ENCODE measurements at places on chromosomes 5 and 9.

GRCh38 chr9:133788819-133789717 is 50.9 kb upstream of the SARDH start:
- peak overlapping the region; percentile 80 for H3K27ac ChIP-seq
- H3K4me1 ChIP-seq, result peaks cover 38% of the 10 kb centered on the region
- peak; percentile 80 for DNase-seq
- peaks cover 39% of the 10 kb centered on the region for H3K36me3 ChIP-seq
- no peaks in the 10 kb centered on the region for H3K27me3 ChIP-seq
- peak overlapping the region; percentile 11 for H3K4me3 ChIP-seq

- no peak overlapping the region for H3K27ac ChIP-seq
- no peaks in the 10 kb centered on the region for H3K36me3 ChIP-seq
- DNase-seq, result no peak
- no peaks in the 10 kb centered on the region for H3K27me3 ChIP-seq
- peaks cover 21% of the 10 kb centered on the region for H3K4me1 ChIP-seq
Measured at GRCh38 chr9:94990897-94991561, 264.5 kb downstream of the AOPEP start.

GRCh38 chr5:170534941-170535340 is 31.1 kb downstream of the KCNIP1 start:
- H3K4me3 ChIP-seq, result no peak overlapping the region
- no peaks in the 10 kb centered on the region for H3K27me3 ChIP-seq
- DNase-seq, result no peak
- H3K27ac ChIP-seq, result no peak overlapping the region
- H3K4me1 ChIP-seq, result no peaks in the 10 kb centered on the region
- no peaks in the 10 kb centered on the region for H3K36me3 ChIP-seq

DNA sequence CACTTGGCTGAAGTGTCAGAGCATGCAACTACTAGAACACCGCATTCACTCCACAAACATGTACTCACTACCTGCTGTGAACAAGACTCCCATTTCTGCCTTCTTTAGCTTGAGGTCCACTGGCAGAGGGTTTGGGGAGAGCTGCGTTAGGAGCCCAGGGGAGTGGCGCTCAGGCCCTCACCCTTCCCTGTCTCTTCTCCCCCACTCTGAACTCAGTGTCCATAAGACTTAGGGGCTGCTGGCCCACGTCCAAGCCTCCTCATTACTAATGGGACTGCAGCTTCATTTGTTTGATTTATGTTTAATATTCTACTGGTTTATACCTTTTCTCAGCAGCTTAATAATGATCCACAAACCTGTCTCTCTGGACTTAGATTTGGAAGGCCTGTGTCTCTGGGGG is 70.9 kb downstream of the HSPA4 start:
- H3K4me3 ChIP-seq, result no peak overlapping the region
- H3K27ac ChIP-seq, result no peak overlapping the region
- no peak for DNase-seq
- no peaks in the 10 kb centered on the region for H3K4me1 ChIP-seq
- no peaks in the 10 kb centered on the region for H3K36me3 ChIP-seq

GRCh38 chr9:78982849-78983248 is 588.9 kb upstream of the TLE4 start:
- no peak overlapping the region for H3K27ac ChIP-seq
- H3K36me3 ChIP-seq, result no peaks in the 10 kb centered on the region
- H3K4me1 ChIP-seq, result no peaks in the 10 kb centered on the region
- no peak overlapping the region for H3K4me3 ChIP-seq
- DNase-seq, result no peak

All from stomach (tissue), 19 donors.